Cardiac muscle cell (in vitro differentiated cells and primary cell): ENCODE measurements at places on chromosomes 6 and 20. TPM values are rescaled to one million over a fixed set of nuclear protein-coding genes. Genes with fewer than 3 reads are reported as not detected.
A peak's percentile ranks its signal among the peaks of the same experiment; 100 is the strongest.

Gene OR2H1
- not detected in 2 replicates for total RNA-seq

Gene SLC17A1
- not detected in 2 replicates for total RNA-seq

Gene BCAS1
- total RNA-seq: not detected in 2 replicates

Gene KHDC1
- total RNA-seq: 8.0 and 11.8 TPM in 2 replicates

Gene PMEPA1
- 2.4 and 8.8 TPM in 2 replicates for total RNA-seq

Gene METTL24
- total RNA-seq: 7.7 and 8.4 TPM in 2 replicates

GRCh38 chr6:111527367-111527766 lies 44.3 kb upstream of the REV3L start:
- H3K27ac ChIP-seq: no peak overlapping the region
- no peak for DNase-seq
- H3K27me3 ChIP-seq: no peaks in the 10 kb centered on the region
- H3K4me3 ChIP-seq: no peak overlapping the region

DNA sequence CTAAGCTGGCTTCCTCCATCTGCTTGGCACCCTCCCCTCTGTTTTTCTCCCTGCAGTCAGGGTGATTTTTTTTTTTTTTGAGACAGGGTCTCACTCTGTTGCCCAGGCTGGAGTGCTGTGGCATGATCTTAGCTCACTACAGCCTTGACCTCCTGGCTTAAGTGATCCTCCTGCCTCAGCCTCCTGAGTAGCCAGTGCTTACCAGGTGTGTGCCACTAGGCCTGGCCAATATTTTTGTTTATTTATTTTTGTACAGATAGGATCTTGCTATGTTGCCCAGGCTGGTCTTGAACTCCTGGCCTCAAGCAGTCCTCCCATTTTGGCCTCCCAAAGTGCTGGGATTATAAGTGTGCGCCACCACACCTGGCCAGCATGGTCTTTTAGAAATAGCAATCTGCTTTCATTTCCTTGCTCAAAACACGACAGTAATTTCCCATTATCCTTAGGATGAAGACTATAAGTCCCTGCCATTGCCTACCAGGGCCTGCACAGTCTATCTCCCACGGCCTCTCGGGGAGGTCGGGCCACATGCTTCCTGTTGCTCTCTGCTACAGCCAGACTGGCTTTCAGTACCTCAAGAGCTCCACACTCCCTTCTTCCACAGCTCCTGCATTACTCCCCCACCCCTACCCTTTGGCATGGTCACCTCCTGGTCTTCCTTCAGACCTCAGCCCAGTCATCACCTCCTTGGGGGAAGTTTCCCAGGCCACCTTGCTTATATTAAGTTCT lies 11.1 kb upstream of the CD164 start:
- H3K27me3 ChIP-seq: no peaks in the 10 kb centered on the region
- DNase-seq: no peak
- H3K27ac ChIP-seq: no peak overlapping the region
- no peaks in the 10 kb centered on the region for H3K36me3 ChIP-seq

DNA sequence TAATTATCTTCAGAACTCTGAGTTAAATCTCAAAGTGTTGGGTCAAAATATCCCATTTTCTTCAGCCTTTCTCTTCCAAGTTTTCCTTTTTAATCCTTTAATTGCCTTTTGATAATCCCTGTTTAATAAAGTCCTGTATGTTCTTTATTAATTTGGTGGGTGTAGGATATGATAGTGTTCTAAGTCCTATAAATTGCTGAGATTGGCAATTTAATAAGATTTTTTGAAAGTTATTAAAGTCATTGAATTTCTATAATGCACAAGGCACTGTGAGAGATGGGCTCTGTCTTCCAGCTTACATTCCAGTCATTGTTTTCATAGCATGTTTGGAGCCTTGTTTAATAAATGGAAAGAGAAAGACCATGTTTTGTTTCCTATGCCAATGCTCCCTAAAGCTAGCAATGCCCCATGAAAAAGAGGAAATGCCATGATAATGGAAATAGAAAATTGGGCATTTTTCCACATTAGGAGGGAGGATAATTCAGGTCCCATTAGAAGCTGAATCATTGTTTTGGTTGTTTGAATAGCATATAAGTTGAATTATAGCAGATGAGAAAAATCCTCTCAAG lies 404.8 kb downstream of the CD109 start:
- DNase-seq: peak; percentile 11
- H3K27me3 ChIP-seq: no peaks in the 10 kb centered on the region
- H3K4me1 ChIP-seq: no peaks in the 10 kb centered on the region
- H3K36me3 ChIP-seq: no peaks in the 10 kb centered on the region

GRCh38 chr20:63606686-63607085 lies 20.2 kb downstream of the GMEB2 start:
- no peaks in the 10 kb centered on the region for H3K4me1 ChIP-seq
- no peaks in the 10 kb centered on the region for H3K27me3 ChIP-seq
- no peak for DNase-seq

DNA sequence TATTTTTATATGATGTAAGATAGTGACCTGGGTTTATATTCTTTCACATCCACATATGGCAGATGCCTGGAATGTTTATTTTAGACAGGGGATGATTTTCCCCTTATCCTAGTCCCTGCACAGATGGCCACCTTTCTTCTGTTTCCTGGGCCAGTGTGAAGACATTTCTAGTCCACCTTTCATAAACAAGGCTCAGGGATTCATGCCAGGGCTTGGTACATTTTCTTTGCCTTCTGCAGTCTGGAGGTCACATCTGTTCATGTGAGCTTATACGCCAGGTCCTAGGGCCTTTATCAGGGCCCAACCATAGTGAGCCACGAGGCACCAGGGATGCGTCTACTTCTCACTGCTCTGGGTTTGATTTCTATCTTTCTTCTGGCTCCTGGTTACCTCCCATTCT lies 38.0 kb upstream of the ERVFRD-1 start:
- no peak for DNase-seq
- H3K27ac ChIP-seq: no peak overlapping the region
- H3K36me3 ChIP-seq: no peaks in the 10 kb centered on the region
- peaks cover 13% of the 10 kb centered on the region for H3K27me3 ChIP-seq

GRCh38 chr6:143535189-143535614 lies 23.7 kb upstream of the FUCA2 start:
- H3K4me1 ChIP-seq: no peaks in the 10 kb centered on the region
- no peak for DNase-seq
- peaks cover 63% of the 10 kb centered on the region for H3K27me3 ChIP-seq
- no peaks in the 10 kb centered on the region for H3K36me3 ChIP-seq
- no peak overlapping the region for H3K4me3 ChIP-seq
- H3K27ac ChIP-seq: no peak overlapping the region

DNA sequence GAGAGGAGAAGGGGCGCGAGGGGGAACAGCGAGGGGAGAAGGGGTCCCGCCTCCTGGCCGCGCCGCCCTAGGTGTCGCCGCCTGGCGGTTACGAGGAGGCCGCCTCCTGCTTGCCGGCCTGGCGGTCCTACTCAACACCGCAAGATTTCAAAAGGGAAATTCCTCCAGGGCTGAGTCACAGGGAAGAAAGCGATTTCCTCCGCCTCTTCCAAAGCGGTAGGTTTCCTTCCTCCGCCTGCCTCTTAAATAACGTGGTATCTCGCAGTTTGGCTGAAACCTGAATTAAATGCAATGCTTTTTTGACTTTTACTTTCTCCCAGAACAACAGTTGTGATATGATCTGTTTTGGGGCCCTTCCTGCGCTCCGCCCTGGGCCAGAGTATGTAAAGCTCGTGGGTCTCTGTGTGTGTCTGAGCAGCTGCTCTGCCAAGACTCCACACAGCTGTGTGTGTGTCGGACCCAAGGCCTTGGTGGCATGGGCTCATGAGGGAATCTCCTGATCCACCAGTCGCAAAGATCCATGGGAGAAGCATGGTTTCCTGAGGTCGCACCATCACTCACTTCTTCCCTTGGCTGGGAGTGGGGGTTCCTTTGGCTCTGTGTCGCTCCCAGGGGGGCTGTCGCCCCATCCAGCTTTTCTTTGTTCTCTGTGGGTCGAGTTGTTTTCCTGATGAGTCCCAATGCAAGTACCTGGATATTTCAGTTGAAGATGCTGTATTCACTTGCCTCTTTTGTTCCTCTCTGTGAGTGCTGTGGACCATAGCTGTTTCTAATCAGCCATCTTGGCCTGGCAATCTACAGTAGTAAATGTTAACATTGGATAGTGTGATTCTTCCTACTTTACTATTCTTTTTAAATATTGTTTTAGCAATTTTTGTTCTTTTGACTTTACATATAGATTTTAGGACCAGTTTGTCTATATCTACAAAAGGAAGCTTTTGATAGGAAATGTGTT lies 31.6 kb upstream of the NOTCH4 start:
- H3K4me1 ChIP-seq: no peaks in the 10 kb centered on the region
- H3K27ac ChIP-seq: no peak overlapping the region
- no peaks in the 10 kb centered on the region for H3K27me3 ChIP-seq
- H3K36me3 ChIP-seq: no peaks in the 10 kb centered on the region
- H3K4me3 ChIP-seq: no peak overlapping the region

DNA sequence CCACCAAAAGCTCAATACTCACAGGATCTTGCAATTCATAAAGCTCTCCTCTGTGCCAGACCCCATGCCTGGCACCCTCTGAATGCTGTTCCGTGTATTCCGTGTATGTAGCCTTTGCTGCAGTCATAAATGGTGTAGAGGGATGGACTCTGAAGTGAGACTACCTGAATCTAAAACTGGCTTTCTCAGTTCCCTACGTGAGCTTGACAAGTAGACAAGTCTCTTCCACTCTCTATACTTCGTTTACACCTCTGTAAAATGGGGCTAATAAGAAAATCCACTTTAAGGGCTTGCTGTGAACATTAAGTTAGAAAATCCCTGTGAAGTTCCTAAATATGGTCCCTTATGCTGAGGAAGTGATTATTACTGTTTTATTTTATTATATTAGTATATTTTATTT lies 31.5 kb downstream of the PPP1R16B start:
- no peaks in the 10 kb centered on the region for H3K4me1 ChIP-seq
- DNase-seq: no peak
- H3K36me3 ChIP-seq: no peaks in the 10 kb centered on the region
- no peak overlapping the region for H3K4me3 ChIP-seq

DNA sequence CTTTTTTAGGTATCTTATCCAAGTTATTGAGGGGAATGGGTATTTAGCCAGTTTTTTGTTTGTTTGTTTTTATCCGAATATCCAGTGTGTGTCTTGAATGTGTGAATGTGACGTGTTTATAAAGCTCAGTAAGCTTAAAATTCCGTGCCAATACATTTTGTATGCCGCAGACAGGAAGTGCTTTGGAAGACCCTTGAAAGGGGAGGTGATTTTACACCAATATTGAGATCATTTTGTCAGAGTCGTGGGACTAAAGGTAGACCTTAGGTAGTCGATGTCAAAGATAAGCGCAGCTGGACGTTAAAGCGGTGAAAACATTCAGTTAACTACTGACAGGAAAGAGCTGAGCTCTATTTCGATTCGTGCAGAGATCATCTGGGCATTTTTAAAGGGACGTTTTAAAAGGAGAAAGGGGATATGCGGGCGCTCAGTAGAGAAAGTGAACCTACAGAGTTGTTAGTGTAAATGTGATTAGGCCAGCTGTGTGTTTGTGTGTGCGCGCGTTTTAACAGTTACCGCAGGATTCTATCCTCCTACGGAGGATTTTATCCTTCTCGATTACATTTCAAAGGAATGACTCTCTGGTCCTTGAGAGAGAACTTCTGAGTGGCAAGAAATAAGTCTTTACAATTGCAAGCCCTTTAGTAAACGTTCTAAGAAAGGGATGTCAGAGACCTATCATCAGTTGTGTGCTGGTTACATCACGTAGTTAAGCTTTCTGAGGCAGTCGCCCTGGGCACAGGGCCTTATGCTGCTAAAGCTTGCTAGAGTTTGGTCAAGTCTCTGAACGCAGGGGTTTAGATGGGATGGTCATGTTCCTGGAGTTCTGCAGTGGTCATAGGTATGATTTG lies 625 bp upstream of the ECHDC1 start:
- H3K4me1 ChIP-seq: peaks cover 13% of the 10 kb centered on the region
- no peaks in the 10 kb centered on the region for H3K27me3 ChIP-seq
- peak overlapping the region; percentile 83 for H3K4me3 ChIP-seq
- no peaks in the 10 kb centered on the region for H3K36me3 ChIP-seq
- H3K27ac ChIP-seq: peak overlapping the region; percentile 94

GRCh38 chr6:128259029-128259724 lies 261.2 kb downstream of the PTPRK start:
- no peaks in the 10 kb centered on the region for H3K36me3 ChIP-seq
- no peak overlapping the region for H3K4me3 ChIP-seq
- H3K4me1 ChIP-seq: peaks cover 3% of the 10 kb centered on the region
- no peaks in the 10 kb centered on the region for H3K27me3 ChIP-seq
- no peak for DNase-seq
- no peak overlapping the region for H3K27ac ChIP-seq

DNA sequence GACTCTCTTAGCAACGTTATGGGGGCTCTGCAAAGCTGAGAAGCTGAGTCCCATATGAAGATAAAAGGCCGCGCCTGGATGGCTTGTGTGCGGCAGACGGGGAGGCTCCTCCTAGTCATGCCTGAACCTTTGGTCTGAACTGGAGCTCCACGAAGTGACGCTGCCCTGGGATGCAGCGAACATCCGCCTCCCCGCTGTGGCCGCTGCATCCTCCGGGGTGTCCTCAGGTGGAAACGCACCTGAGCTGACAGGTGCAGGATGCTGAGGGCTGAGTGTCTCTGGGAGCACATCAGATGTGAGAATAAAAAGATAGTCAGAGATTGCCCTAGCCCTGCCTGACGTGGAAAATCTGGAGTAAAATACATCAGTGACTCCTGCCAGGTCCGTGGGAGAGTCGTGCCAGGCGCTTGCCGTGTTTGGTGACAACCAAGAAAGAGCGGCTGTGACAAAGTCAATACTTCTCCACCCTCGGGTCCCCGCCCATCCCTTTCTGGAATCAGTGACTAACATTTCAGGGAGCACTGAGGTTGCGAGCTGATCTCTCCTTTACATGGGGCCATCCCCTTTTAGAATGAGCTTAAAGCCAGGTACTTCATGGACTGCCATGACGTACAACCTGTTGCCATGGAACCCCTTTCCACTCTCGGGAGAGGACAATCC lies 162.8 kb upstream of the AFDN start:
- no peak overlapping the region for H3K27ac ChIP-seq
- H3K27me3 ChIP-seq: no peaks in the 10 kb centered on the region
- no peaks in the 10 kb centered on the region for H3K36me3 ChIP-seq

DNA sequence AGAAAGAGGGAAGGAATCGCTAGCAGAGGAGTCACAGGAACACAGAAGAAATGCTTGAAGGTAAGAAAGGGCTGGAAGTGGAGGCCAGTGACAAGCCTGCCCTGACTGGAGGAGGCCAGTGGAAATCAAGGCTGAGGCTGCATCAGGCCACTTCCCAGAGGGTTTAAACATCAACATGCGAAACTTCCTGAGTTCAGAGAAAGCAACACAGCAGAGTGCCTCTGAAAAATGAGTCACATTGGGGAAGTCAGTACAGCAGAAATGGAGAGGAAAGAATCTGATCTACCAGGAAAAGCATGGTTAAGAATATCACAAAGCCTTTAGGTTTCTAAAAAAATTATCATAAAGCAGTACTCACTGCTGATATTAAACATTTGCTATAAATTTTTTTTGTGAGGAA lies 23.3 kb downstream of the NAPB start:
- no peak for DNase-seq
- peaks cover 9% of the 10 kb centered on the region for H3K36me3 ChIP-seq
- peaks cover 14% of the 10 kb centered on the region for H3K4me1 ChIP-seq
